ENCODE measurements at places on chromosomes 3 and 15.

DNA sequence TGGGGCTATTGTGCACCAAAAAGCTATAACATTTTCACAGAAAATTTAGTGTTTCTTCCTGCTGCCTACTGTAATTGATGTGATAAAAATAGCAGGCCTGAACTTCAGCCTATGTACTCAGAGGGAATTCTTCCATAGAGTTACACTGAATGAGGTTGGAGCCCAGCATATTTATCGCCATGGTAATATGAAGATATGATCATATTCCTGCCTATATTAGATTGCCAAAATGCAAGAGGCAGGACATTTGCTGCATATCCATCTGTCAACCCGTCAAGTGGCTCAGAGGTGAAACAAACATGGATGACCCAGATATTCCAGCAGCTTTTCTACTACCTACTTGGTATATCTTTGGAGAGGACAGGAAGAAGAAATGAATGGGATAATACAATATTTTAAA, 1150.6 kb downstream of the TBL1XR1 start:
- no peak for DNase-seq

- DNase-seq = no peak
Observed at GRCh38 chr3:126210606-126211005, 30.2 kb upstream of the ALDH1L1 start.

- no peak for DNase-seq
Observed at GRCh38 chr3:128448491-128448890, 18.2 kb downstream of the DNAJB8 start.

DNA sequence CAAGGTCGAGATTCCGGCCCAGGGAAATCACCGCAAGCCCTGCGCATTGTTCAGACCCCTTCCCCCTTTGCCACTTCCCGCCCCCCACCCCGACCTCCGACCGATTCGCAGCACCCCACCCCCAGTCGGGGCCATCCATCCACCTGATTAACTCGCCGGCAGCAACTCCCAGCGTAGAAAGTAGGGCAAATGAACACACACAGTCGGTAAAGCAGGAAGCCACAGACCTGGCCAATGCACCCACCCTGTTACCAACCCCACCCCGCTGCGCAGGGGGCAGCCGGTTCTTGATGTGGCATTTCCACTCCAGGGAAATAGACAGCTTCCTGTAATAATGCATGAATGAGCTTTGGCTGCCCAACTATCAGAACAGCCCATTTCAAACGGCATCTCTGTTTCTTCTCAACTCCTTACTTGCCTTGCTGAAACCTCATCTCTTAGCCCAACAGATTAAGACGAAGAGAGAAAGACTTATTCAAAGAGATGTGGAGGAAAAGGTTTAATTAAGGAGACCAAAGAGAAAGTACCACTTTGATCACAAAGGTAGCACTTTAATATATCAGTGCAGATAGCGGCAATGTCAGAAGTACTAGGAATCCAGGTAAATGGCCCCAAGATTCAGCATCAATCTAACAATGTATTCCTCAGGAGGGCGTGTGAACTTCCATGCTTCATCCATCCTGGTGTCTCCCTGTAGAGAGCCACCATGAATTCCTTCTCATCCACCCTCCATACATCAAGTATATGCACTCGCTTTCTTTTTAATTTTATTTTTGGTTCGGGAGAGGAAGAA, 1.9 kb downstream of the TNIK start:
- DNase-seq = no peak

DNA sequence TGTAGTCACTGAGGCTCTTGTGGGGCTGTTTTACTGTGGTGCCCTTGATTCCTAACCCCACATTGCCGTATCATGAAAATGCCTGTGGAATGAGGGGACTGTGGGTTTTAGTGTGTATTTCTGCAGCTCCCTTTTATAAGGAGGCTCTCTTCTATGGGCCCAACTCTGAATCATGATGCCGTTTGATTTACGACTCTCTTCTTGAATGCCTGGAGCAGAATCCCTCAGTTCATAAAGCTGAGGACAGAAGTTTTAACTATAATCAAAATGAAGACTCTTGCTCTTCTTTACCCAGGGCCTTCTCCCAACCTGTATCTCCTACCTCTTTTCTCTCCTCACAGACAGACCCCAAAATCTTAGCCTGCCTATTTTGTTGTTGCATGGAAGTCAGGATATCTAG, 109.5 kb downstream of the RARB start:
- no peak for DNase-seq

- DNase-seq = no peak
Observed at GRCh38 chr3:47782446-47783308, 984 bp upstream of the SMARCC1 start.

DNA sequence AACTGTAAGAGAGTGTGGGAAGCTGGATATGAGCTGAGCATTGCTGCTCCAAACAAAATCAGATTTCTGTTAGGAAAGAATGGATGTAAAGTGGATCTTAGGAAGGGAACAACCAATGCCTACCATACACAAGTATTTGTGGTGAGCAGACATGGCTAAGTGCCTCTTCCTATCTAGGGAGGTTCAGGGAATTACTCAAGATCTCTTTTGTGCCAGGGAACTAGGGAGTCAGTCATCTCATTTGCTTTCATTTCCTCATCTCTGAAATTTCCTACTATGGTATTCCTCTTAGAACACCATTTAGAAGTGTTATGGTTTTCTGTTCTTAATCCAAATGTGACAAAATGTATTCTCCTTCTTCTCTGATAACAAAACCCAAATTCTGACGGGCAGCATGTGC, 396.5 kb downstream of the FHIT start:
- DNase-seq = no peak

DNA sequence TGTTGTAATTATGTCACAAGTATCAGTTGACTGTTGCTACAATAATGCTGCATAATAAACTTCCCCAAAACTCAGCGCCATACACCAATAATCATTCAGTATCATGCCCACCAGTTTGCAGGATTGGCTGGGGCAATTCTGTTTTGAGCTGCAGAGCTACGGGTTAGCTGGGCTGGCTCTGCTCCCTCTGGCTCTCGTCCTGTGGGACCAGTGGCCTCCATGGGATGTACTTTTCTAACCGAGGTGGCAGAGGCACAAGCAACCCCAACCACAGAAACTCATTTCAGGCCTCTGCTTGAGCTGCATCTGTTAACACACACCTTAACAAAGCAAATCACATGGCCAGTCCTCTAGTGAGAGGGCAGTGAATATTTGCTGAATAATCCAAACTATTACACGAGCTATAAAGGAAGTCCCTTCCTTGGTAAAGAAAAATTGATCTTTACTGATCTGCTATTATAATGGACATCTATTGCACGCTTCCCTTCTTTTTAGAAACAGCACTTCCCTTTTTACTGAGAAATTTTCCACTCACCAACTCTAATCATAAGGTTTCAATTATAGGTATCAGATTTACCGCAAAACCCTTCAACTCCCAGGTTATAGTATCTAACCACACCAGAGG, 10.9 kb upstream of the BCL2A1 start:
- no peak for DNase-seq

GRCh38 chr3:103089758-103090157, 654.9 kb downstream of the ZPLD1 start:
- DNase-seq = no peak

GRCh38 chr3:50375258-50375931, 16.1 kb upstream of the TMEM115 start:
- no peak for DNase-seq

All from stimulated activated CD8-positive, alpha-beta memory T cell treated with anti-CD3 and anti-CD28 coated beads, Interleukin-4, amount 100 ng/mL, for 24 hours (primary cell).